NCI-H1694 (cell line): ENCODE measurements at places on chromosomes 2 and 18.

- no peak for DNase-seq
Observed at GRCh38 chr2:143801561-143801960, 672.3 kb downstream of the ARHGAP15 start.

- no peak for DNase-seq
Observed at GRCh38 chr2:197238043-197238365, 72.6 kb downstream of the ANKRD44 start.

- DNase-seq: no peak
Observed at GRCh38 chr2:85130407-85130806, 2.8 kb upstream of the TCF7L1 start.

DNA sequence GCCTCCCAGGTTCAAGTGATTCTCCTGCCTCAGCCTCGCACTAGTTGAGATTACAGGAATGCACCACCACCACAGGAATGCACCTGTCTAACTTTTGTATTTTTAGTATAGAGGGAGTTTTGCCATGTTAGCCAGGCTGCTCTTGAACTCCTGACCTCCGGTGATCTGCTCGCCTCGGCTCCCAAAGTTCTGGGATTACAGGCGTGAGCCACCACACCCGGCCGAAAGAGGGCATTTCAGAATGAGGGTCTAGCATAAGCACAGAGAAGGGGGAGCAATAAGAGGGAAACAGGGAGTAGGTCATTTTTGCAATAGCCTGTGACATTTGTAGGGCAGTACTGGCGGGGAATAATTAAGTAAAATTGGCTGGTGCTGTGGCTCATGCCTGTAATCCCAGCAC, 1.9 kb upstream of the SPAST start:
- no peak for DNase-seq

GRCh38 chr18:74613381-74613780, 15.7 kb downstream of the ZNF407 start:
- no peak for DNase-seq

GRCh38 chr2:144330951-144331673, 188.8 kb downstream of the ZEB2 start:
- DNase-seq: no peak

GRCh38 chr2:32941944-32942690, 4.6 kb upstream of the LTBP1 start:
- DNase-seq: no peak

GRCh38 chr2:61014763-61015162, 2.8 kb upstream of the PEX13 start:
- no peak for DNase-seq

- no peak for DNase-seq
Observed at GRCh38 chr2:96118698-96119388, 2.5 kb upstream of the ADRA2B start.

DNA sequence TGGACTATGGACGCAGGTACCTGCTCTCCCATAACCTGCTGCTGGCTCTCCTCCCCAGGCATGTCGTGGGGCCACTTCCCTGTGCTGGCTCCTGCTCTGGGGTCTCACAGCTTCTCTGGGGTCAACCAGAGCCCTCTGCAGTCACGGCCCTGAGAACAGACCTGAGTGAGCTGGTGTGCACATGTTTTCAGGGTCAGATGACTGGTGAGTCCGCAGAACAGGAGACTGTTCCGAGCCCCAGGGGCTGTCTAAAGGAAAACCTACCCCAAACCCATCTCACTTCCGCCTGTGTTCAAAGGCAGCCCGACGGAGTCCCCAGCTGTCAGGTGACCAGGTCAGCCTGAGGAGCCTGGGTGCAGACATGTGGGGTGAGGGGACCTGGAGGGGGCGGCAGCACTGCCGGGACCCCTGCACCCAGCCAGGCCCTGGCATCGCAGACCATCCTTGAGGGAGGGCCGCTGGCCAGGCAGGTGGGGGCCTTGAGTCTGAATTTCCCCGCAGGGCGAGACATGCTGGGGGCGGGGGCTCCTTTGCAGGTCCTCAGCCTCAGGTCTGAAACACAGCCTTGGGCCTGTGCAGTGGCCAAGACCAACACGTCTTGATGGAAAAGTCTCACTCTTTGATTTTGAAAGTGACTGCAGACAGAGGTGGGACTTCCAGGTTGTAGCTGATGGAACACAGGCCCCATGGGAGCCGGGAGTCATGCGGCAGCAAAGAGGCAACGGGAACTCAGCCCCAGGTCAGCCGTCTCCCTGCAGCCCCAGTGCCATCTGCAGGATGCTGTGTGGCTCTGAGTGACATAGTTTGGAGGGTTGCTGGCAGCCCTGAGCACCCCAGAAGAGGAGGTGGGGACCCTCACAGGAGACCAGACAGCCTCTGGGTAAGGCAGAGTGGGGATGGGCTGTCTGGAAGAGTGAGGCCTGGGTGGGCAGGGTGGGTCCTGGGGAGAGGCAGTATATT, 65.3 kb downstream of the TWIST2 start:
- no peak for DNase-seq

GRCh38 chr18:79625195-79625923, 54.2 kb upstream of the CTDP1 start:
- DNase-seq: no peak

- no peak for DNase-seq
Observed at GRCh38 chr2:168356477-168356835, 99.6 kb upstream of the CERS6 start.

- no peak for DNase-seq
Observed at GRCh38 chr18:51337406-51337805, 139.9 kb upstream of the MEX3C start.
